ENCODE measurements at places on chromosomes 3 and 15.

- no peak for DNase-seq
Measured at GRCh38 chr3:49841126-49841696, 15.2 kb downstream of the TRAIP start.

GRCh38 chr15:40091861-40092255 is 16.8 kb downstream of the BMF start:
- DNase-seq, result peak; percentile 87

DNA sequence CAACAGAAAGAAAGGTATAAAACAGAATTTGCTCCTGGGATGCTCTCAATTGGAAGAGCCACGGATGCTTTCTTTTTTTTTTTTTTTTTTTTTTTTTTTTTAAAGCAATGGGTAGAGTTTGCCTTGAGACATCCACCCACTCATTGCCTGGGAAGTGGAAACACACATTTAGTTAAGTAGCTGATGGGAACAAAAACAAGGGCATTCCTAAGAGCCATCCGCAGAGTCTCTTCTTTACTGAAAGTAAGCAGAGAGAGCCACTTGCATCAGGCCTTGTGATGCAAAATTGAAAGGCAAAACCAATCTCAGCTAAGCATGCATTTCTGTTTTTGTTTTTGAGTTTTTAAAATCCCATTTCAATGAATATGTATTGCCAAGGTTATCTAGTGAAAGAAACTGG is 787.9 kb upstream of the LMCD1 start:
- DNase-seq, result no peak

DNA sequence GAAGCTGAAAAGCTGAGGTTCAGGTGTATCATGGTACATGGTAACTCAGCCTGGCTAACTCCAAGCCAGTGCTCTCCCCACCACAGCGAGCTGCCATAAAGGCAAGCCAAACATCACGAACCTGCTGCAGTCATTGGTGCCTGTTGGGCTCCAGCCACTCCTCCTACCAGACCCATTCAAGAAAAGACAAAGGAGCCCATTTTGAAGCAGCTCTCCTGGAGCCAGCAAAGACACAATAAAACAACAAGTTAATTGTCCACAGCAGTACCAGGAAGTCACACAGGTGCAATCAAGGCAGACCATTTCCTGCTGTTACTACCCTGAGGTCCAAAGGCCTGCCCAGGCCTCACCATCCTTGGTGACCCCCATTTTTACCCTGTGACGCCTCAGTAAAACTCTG is 77.6 kb downstream of the DAPK2 start:
- no peak for DNase-seq

DNA sequence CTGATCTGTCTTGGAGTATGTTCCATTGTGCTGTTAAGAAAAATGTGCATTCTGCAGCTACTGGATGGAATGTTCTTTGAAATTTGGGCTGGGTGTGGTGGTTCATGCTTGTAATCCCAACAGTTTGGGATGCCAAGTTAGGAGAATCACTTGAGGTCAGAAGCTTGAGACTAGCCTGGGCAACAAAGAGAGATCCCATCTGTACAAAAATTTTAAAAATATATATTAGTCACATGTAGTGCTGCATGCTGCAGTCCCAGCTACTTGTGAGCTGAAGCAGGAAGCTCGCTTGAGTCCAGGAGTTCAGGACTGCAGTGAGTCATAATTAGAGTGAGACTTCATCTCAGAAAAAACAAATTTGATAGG is 62.8 kb upstream of the PLSCR4 start:
- DNase-seq, result peak; percentile 13

DNA sequence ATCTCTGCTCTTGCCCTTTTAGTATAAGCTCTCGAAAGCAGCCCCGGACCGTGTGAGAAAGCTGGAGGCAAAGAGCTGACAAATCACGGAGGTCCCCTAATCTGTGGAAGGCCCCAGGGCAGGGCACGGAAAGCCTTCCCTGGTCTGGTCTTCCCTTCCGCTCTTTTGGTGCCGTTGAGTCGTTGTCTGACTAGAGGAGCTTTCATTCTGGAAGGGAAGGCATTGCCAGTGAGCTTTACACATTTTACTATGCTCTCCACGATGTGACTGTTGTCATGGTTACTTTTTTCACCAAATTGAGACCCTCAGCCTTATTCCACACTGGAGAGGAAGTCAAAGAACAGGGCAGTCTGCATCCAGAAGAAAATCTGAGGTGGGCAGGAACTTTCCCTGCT is 71.7 kb downstream of the CYP19A1 start:
- peak; percentile 28 for DNase-seq

DNA sequence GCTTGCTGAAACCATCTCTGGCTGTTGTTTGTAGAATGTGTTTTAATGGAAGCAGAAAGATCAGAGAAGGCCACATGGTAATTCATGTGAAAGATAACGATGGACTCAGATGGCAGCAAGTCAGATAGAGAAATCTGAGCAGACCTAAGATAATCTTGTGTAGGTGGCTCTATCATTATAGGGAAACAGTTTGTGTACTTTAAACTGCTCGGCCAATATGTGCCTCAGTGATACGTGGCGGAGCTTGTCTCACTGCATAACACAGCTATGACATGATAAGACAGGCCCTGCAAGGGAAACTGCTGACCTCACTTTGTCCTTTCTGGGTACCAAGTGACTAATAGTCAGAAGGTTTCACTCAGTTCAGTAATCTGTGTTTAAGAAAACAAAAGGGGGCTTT is 51.0 kb downstream of the MME start:
- DNase-seq, result peak; percentile 76

- no peak for DNase-seq
Measured at GRCh38 chr3:108333961-108334360, 37.6 kb downstream of the HHLA2 start.

DNA sequence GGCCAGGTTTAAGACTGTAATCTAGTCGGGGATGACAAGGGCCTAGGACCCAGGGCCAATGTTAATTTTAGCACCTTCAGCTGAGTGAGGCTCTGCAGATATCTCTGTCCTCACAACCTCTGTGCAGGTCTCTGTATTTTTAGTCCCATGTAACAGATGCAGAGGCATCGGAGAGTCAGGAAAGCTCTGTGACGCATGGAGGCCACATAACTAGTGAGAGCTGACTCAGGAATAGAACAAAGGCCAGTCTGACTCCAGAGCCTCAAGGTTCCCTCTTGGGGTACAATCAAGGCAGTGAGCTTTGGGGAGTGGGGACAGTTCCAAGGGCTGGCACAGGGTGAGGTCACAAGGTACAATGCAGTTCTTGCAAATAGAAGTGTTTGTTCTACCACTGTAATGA is 31.0 kb downstream of the FSTL1 start:
- DNase-seq, result no peak

- DNase-seq, result no peak
Measured at GRCh38 chr15:77988347-77989295, 88.9 kb downstream of the TBC1D2B start.

DNA sequence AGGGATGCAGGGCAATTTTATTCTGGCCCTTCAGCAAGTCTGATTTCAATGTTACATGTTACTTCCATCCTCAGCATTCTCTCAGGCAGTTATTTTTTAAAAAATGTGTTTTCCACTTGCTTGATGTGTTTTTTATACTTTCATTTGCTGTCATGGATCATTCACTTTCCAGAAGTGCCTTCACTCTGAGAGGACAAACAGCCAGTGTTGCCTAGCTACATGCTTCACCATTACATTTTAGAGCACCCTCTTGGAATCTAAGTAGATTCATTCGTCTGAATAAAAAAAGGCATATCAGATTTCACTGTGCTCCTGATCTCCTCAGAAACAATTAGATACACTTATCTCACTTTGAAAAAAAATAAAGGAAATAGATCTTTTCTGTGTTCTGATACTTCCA is 93.6 kb upstream of the POU1F1 start:
- no peak for DNase-seq

GRCh38 chr3:90102146-90102545 is 994.7 kb downstream of the EPHA3 start:
- DNase-seq, result no peak

DNA sequence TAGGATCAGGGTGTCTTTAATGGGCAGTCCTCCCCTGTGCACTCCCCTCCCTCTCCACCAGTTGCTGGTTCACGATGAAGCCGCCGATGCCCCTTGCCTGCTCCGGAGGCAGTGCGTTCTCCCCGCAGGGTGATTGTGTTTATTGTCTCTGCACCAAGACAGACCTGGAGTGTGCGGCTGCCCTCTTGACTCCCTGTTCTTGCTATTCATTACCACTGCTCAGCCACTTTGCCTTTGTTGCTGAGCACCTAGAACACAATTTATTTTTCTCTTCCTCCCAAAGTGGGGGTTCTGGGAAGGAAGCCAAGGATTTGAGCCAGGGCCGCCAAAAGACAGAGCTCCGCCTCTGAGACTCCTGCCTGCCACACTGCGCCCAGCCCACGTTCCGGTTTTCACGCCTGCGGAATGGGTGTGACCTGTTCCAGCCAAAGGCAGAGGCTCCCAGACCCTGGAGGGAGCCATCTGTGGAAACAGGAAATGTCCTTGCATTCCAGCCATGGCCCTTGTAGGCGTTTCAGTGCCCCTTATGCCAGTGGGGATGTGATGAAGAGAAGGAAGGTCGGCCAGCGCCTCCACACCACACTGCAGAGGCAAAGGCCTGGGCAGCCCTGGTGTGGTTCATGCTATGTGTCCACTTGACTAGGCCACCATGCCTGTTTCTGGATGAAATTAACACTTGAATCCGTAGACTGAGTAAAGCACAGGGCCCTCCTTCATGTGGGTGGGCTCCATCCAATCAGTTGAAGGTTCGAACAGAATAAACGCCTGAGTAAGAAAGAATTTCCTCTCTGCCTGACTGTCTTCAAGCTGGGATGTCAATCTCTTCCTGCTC is 85.8 kb downstream of the HMG20A start:
- DNase-seq, result peak; percentile 64

DNA sequence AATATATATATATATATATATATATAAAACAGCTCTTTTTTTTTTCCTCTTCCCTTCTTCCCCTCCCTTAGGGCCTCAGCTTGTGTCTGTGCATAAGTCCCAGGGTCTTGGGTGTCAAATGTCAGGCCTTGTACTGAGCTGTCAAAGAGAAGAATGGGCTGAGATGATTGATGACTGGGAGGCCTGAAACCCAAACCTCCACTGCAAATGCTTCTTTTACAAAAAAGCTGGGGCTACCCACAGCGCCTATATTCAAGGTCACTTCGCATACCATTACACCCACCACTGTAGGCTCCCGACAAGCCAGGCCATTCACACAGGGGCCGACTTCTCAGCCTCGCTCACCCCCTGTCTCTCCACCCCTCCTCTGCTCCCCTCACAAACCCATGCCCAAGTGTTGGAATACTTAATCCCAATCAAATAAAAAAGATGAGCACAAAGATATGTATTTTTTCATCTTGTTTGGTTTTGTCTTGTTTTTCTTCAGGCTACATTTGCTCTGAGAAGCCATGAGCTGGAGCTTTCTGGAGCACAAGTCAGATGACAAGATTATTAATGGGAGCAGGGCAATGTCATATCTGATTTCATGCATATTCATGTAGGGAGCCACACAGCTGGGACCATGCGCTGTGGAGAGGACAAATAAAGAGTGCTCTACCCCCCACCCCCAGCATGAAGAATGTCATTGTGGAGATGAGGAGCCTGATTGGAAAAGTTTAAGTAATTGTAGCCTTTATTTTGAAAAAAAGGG is 614.4 kb upstream of the NR2F2 start:
- DNase-seq, result no peak

GRCh38 chr3:133269393-133269792 is 130.5 kb upstream of the BFSP2 start:
- no peak for DNase-seq

GRCh38 chr3:98395101-98395500 is 4.6 kb downstream of the OR5K3 start:
- no peak for DNase-seq

DNA sequence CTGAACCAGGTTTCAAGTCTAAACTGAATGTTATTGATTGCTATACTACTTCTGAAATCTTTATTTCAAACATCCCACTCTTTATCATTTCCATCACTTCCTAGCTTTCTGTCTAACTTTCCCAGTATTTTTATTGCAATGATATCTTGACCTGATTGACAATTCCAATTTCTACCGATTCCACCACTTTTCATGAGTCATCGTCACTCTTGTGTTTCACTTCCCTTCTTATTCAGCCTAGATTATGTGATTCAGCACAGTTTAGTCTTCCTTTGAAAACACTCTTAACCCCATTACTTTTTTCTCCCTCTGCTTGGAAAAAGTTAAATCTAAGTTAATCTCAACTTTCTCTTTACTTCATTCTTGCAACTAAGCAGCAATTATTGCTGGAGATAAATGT is 62.6 kb downstream of the SLC7A14 start:
- no peak for DNase-seq

DNA sequence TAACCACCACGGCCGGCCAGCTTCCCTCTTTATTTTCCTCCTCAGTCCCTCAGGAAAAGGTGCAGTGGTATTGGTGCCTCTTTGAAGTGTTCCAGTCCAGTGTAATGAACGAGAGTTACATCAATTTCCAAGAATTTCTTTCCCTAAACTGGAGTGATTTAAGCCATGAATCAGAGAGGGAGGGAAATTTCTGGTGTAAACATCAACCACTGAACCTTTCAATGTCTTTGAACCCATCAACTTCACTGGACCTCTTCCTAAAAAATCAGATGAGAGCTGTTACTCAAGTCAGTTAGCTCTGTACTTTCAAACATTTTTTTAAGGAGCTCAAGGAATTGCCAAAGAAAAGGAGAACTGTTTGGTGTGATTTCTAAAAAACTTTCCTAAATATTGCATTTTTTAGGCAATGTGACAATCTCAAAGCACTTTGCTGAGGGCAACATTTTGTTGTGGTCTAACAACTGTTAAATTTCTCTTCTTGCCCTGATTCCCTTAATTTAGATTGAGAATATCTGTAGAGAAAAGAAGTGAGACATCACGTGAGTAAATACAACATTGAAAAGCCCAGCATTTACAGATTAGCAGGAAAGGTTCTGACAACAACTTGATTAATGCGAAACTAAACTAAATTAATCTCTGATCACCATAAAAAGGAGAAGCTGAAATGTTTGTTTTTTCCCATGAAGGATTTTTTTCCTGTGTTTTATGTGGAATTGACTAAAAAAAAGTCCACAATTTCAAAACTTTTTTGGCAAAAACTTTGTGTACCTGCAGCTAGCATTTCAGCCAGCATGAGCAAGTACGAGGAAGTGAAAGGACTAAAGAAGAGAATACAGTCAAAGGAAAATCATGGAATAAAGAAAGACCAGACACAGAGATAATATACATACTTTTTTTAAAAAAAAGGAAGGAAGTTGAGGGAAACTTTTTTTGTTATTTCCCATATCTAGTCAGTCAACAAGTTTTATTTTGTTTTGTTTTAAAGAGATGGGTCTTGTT is 9.1 kb upstream of the DAZL start:
- DNase-seq, result no peak

- no peak for DNase-seq
Measured at GRCh38 chr3:128073185-128073725, 21.0 kb downstream of the SEC61A1 start.

DNA sequence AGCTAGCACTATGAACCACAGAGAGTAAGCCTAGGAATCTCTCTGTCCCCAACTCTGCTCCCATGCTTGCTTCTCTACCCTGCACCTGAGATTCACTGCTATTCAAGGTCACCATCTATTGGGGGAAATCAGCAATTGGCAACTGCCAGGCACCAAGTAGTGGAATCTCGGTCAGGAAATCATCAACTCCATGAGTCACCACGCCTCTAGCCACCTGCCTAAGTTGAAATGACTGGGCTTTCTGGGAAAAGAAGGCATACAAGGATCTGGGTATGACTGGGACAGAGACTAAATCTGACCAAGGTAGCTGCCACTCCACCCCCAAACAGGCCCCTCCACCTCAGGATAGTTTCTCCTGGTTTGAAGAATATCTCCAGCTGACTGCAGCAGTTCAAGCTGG is 464.1 kb upstream of the CBLB start:
- no peak for DNase-seq

- DNase-seq, result no peak
Measured at GRCh38 chr3:48970586-48970985, 19.5 kb upstream of the P4HTM start.

- peak; percentile 27 for DNase-seq
Measured at GRCh38 chr3:29759411-29760225, 478.7 kb downstream of the RBMS3 start.
